Stimulated activated CD8-positive, alpha-beta memory T cell treated with anti-CD3 and anti-CD28 coated beads, Interleukin-2, amount 100 ng/mL, for 1 hour (primary cell): ENCODE measurements at places on chromosomes 7 and 10.

DNA sequence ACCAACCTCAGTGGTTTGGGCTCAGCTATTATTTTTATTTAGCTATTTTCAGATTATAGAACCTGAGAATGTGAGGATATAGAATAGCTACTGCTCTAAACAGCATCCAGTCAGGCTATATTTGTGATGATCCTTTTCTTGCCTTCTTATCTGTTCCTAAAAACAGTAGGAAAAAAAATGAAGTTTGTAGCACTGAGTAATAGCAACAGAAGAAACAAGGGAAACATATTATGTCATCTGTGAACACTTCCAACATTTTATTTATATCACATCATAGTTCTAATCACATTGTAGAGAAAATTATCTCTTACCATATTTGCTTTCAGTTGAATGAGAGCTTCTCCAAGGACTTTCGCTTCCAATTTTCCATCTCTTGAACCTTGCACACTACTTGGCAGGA is 229.6 kb upstream of the PTPRZ1 start:
- DNase-seq, result no peak

DNA sequence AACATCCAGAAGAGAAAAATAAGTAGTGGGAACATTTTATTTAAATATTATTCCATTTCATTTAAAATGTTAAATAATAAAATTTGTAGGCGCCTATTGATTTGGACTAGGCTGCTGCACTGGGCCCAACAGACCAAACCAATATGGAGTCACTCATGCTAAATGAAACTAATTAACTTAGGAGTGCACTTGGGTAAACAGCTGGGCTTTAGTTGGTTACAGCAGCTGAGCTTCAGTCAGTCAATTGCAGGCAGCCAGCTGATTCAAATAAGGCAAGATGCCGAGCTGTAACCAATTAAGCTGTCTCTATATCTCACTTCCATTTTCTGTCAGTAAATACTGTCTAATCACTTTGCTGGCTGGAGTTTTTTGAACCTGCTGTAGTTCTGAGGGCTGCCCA is 102.1 kb upstream of the WDR11 start:
- no peak for DNase-seq

GRCh38 chr10:90481326-90481923 is 376.4 kb downstream of the HTR7 start:
- DNase-seq, result no peak

DNA sequence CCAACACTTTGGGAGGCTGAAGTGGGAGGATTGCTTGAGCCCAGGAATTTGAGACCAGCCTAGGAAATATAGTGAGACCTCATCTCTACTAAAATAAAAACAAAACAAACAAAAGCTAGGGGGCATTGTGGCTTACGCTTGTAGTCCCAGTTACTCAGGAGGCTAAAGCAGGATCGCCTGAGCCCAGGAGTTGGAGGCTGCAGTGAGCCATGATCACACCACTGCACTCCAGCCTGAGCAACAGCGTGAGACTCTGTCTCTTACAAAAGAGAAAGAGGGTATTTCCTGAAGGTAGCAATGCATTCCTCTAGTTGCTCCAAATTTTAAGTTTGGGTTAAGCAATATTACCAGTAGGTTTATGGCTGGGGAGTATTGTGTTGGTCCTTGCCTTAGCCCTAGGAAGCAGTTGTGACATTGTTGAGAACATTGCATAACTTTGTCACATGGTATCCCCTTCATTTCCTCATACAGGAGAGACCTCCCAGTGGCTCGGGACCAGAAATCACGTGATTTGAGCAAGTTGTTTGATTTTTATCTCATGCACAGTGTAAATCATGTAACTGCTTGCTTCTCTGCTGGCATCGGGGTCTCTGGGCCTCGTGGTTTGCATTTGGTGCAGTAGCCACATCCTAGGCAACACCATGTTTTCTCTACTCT is 23.3 kb upstream of the SMARCD3 start:
- no peak for DNase-seq

- no peak for DNase-seq
Measured at GRCh38 chr10:88346144-88346977, 236.8 kb downstream of the RNLS start.

- no peak for DNase-seq
Measured at GRCh38 chr7:7931626-7932025, 37.0 kb upstream of the GLCCI1 start.
